Stimulated activated CD8-positive, alpha-beta memory T cell treated with anti-CD3 and anti-CD28 coated beads, Interleukin-4, amount 100 ng/mL, for 1 hour (primary cell): ENCODE measurements at places on chromosomes 1 and 21.

GRCh38 chr1:125085720-125086591, 3901.2 kb downstream of the SRGAP2C start:
- no peak for DNase-seq

DNA sequence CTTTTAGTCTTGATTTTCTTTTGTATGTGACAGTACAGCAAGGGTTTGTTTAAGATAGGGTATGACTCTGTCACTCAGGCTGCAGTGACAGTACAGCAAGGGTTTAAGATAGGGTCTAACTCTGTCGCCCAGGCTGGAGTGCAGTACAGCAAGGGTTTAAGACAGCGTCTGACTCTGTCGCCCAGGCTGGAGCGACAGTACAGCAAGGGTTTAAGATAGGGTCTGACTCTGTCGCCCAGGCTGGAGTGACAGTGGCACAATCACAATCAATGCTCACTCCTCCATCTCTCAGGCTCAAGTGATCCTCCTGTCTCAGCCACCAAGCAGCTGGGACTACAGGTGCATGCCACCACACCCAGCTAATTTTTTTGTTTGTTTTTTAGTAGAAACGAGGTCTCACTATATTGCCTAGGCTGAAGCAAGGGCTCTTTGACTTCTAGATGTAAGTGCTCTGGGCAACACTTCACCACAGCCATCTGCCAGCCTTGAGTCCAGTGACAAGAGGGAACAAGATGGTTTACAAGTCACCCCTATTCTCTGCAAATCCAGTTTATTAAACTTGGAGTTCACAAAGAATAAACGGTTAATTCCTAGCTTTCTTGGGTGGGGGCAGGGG, 965 bp upstream of the SH2D5 start:
- no peak for DNase-seq

GRCh38 chr1:61501971-61502916, 222.7 kb downstream of the TM2D1 start:
- DNase-seq = no peak

GRCh38 chr1:58939146-58939545, 155.3 kb upstream of the JUN start:
- DNase-seq = no peak

DNA sequence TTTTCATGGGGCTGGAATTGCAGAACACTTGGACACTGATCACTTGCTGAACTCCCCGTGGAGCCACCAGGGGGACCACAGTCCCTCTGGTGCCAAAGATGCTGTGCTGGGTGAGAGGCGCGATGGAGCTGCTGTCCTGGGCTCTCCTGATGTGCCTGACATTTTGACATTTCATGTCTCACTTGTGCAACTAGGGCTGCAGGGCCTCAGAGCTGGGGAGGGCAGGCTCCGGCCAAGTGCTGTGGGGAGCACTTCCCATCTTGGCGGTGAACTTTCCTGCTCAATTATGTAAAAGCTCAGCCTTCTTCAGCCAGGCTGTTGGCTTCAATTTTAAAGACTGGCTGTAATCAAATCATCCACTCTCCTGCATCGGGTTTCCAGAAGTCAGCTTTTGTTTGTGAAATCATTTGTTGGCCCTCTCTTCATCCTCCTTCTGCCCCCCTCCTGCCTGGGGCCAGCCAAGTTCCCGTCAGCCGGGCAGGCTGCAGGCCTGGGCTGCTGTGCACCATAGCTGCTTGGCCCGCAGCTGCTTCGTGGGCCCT, 36.8 kb downstream of the KCNAB2 start:
- no peak for DNase-seq

- no peak for DNase-seq
Observed at GRCh38 chr1:50305808-50306207, 117.4 kb downstream of the DMRTA2 start.

DNA sequence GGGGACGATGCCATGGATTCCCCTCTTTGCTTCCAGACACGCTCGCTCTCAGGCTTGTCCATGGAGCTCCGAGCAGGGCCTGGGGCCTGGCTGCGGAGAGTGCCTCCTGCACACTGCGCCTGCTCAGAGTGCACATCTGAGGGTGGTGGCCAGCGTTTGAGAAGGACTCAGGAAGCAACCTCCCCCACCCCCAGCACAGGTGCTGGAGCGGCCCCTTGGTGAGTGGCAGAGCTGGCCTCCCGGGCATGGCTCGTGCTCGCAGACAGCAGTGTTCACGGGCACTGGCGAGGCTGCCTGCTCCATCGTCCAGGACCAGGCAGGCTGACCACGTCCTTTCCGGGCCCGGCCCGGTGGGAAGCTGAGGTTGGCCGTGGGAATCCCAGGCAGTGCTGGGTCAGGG, 2.8 kb downstream of the SPATC1L start:
- DNase-seq = no peak

DNA sequence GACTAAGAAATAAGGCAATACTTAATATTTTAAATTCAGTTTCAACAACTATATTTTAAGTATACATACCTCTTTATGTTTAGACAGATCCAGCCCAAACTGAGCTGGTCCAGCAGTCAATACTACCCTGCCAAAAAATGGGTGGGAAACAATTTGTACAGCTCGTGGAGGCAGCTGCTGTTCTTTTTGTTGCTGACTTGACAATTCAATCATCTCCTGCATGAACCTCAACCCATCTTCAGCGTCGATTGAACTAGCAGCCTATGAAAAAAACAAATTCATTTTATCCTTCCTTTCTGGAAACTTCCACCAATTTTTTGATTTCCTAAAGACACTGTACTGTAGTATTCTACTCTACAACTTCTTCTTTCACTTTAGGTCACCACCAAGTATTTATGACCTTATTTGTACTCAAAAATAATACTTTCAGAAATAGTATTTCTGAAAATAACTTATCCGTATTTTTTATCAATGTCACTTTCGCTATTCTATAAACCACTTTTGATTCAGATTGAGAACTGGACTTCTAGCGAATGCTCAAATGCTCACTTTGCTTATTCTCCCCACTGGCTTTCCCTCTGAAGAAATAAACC, 46.5 kb downstream of the EDEM3 start:
- no peak for DNase-seq

GRCh38 chr1:76463278-76463677, 388.7 kb downstream of the ST6GALNAC3 start:
- DNase-seq = no peak

- DNase-seq = no peak
Observed at GRCh38 chr1:30284728-30285475, 438.5 kb downstream of the MATN1 start.

- no peak for DNase-seq
Observed at GRCh38 chr1:150392627-150393026, 28.7 kb downstream of the RPRD2 start.

DNA sequence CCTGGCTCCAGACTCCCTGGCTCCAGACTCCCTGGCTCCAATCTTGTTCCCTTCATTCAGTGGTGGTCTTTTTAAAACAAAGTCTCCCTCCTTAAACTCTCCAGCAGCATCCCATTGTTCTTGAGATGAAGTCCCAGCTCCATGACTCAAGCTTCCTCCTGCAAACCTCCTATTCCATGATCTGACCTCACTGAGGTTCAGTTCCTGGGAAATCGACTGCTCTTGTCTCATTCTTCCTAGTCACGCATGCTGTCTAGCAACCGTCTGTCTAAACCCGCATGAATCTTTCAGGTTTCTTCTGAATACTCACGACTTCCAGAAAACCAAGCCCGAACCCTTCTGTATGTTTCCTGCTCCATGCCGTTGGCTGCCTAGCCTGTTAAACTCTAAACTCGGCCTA, 91.9 kb downstream of the RAVER2 start:
- no peak for DNase-seq
